ENCODE measurements at places on chromosomes 16 and 17.

DNA sequence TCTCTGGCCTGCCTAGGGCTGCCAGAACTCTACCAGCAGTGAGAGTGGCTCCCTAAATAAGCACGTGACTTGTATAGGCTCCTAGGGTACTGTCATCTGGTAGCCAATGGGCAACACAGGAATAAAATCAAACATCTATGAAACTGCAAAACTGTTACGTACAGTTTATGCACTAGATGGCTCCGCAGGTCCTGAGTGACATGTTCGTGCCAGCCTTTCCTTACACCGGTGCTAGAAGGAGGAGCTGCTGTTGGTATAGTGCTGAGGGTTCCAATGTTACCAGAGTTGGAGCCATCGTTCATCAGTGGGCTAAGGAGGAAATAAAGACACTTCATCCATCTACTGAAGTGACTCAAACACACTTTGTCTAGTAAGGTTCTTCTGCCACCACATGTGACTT, 63.2 kb upstream of the TRAP1 start:
- DNase-seq: peak; percentile 28

DNA sequence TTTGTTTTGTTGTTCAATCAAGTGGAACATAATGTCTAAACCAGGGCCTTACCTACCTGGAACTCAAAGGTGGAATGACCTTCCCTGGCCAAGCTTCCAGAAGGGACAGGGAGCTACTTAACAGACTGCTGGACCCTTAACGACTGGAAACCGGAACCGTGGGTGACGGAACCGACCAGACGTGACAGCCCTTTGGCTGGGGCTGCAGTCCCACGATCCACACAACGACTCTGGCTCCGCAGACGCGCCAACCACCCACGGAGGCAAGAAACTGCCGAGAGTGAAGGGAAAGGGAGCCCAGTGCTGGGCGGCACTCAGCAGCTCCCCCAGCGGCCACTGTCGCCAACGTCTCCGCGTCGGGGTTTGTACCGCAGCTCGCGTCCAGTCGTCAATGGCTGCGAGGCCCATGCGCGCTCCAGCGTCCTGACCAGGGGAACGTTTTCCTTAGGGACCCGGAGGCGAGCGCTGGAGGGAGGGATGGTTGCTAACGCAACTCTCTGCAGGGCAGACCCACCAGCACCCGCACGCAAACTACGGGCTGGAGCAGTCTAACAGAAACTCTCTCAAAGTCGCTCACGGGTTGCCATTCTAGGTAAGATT, 5.5 kb upstream of the KIF22 start:
- DNase-seq: peak; percentile 72

GRCh38 chr17:62819511-62820221, 11.6 kb upstream of the MARCHF10 start:
- peak; percentile 98 for DNase-seq

DNA sequence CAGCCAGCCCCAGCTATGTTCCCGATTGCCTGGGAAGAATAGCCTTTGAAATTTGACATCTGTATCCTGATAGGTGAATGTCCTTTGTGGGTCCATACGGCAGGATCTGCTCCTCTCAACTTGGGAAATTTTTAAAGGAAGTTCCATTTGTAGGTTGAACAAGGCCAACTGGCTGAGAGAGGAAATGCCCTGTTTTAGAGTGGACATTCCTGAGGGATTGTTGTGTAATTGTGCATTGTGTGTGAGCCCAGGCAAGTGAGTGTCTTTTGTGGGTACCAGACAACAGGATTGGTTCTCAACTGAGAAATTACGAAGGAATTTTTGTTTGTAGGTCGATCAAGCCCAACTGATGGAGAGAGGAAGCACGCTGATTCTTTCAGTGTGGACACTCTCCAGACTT, 2.6 kb upstream of the CPHXL2 start:
- peak; percentile 57 for DNase-seq

DNA sequence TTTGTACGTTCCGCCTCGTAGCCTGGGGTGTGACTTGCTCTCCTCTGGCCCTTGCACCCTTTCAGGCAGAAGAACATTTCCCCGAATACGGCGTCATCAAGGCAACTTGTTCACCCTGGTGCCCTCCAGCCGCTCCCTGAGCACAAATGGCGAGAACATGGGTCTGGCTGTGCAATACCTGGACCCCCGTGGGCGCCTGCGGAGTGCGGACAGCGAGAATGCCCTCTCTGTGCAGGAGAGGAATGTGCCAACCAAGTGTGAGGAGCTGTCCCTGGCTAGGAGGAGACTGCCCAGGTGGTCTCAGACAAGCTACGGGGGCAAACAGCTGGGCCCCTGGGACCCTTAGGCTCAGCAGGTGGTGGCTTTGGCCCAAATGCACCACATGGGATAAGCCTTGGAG, 10.4 kb downstream of the LIMD2 start:
- no peak for DNase-seq

DNA sequence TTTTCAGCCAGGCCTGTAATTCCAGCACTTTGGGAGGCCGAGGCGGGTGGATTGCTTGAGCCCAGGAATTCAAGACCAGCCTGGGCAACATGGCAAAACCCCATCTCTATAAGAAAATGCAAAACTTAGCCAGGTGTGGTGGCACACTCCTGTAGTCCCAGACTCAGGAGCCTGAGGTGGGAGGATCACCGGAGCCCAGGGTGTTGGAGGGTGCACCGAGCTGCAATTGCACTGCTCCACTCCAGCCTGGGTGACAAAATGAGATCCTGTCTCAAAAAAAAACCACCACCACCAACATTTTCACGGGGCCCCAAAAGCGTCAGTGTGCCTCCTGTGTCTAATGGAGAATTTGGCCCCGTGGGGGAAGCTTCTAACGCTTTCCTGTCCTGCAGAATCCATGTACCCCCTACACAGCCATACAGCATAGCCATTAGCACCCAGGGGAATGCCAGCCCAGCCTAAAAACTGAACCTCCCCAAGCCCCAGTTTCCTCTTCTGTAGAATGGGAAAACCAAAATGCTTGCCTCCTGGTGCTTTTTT, 22.2 kb upstream of the MAP3K14 start:
- no peak for DNase-seq

DNA sequence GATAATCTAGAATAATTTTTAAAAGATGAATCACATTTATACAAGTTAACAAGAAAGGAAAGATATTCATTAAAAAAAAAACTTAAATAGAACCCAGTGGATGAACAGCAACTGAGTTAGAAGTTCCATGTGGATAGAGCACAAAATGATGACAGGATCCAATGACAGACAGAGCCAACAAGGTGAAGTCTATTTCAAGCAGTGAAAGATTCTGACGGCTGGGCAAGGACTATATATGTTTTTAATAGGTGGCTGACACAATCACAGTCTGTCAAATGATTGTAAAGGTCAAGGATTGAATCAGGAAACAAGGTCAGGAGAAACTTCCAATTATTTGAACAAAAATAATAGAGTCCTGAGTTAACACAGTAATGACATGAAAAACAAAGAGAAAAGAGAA, 1460.0 kb upstream of the CDH8 start:
- no peak for DNase-seq

- DNase-seq: peak; percentile 30
These were observed 41.8 kb downstream of the BRD7 start for GRCh38 chr16:50326835-50327465.

DNA sequence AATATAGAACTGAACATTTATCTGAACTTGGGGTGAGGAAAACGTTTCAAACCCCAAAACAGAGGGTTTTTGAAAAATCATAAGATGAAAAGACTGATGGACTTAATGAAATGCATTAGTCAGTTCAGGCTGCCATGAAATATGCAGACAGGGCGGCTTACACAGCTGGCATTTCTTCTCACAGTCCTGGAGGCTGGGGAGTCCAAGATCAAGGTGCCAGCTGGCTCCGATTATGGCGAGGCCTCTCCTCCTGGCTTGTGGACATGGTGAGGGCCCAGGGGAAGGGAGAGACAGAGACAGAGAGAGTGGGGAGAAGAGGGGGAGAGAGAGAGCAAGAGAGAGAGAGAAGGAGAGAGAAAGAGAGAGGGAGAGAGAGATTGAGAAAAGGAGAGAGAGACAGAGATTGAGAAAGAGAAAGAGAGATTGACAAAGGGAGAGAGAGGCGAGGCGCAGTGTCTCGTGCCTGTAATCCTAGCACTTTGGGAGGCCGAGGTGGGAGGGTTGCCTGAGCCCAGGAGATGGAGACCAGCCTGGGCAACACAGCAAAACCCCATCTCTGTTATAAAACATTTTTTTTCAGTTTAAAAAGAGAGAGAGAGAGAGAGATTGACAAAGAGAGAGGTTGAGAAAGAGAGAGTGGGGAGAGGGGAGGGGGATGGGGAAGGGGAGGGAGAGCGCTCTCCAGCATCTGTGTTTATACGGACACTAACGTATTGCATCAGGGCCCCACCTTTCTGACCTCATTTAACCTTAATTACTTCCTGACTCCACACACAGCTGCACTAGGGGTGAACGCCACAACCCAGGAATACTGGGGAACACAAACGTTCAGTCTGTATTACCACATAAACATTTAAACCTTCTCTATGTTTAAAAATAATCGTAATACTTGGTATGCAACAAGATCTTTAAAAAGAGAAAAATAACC, 24.6 kb upstream of the RPH3AL start:
- no peak for DNase-seq

- DNase-seq: no peak
These were observed 122.0 kb upstream of the CHMP6 start for GRCh38 chr17:80869481-80870145.

DNA sequence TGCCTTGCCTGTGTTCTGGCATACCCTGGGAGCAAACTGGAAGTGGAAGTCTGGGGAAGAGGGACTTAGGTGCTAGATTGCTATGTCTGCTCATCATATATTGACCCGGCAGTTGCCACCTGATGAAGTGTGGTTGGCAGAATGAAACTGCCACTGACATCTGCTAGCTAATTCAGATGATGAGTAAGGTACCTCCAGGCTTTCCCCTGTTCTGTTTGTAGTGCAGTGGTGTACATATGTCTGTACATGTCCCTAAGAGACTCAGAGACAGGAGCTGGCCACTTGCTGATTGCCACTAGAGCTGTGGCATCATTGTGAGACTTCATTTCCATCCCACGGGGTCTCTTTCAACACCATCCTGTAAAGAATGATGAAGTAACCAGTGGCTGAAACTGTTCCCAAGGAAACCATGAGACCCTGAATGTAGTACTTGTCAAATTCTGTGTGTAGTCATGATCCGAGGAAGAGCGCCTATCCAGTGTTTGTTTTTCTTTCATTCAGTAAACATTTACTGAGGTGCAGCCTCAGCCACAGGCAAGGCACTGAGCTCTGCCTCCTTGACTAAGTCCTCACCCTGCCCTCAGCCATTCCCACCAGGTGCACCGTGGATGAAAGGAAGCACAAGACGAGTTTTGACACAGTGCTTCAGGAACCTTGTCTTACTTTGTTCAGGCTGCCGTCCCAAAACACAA, 13.2 kb downstream of the CLUAP1 start:
- no peak for DNase-seq

DNA sequence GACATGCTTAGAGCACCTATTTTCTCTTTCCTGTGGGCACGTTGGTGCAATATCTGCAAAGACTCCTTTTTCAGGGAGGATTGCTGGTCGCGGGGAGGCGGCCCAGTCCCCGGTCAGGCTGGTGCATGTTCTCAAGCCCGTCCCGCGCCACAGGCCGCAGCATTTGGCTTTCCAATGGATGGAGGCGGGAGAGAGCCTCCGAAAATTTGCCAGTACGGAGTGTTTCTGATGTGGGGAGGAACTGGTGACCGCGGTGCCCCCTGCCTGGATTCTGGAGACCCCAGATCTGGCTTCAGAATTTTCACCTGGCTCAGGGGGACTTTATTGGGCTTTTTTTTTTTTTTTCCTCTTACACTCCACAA, 2.3 kb downstream of the CMIP start:
- DNase-seq: no peak

DNA sequence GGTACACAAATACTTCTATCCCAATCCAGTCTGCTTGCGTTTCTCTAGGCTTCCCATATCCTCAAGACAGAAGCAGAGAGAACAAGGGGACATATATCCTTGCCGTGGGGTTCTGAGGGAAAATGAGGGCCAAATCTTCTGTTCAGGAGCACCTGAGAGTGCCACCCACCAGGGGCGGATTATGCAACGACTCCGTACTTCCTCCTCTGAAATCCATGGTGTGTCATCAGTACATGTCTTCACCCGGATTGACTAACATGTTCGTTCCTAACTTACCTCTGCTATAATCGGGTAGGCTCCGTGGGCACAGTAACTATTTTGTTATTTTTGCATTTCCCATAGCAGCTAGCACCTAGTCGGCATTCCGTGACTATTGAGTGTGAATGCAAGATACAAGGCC, 7.8 kb upstream of the ZNF200 start:
- DNase-seq: no peak

- DNase-seq: no peak
These were observed 27.5 kb upstream of the HELZ start for GRCh38 chr17:67272312-67273047.

GRCh38 chr16:1297018-1297696, 12.3 kb upstream of the UBE2I start:
- DNase-seq: no peak

GRCh38 chr16:60945225-60945624, 1091.0 kb downstream of the CDH8 start:
- no peak for DNase-seq

- no peak for DNase-seq
These were observed 406.8 kb downstream of the UTP18 start for GRCh38 chr17:51666971-51667705.

All from fibroblast of pulmonary artery (primary cell).